ENCODE measurements at places on chromosomes 4 and X.
A peak's percentile ranks its signal among the peaks of the same experiment; 100 is the strongest.

DNA sequence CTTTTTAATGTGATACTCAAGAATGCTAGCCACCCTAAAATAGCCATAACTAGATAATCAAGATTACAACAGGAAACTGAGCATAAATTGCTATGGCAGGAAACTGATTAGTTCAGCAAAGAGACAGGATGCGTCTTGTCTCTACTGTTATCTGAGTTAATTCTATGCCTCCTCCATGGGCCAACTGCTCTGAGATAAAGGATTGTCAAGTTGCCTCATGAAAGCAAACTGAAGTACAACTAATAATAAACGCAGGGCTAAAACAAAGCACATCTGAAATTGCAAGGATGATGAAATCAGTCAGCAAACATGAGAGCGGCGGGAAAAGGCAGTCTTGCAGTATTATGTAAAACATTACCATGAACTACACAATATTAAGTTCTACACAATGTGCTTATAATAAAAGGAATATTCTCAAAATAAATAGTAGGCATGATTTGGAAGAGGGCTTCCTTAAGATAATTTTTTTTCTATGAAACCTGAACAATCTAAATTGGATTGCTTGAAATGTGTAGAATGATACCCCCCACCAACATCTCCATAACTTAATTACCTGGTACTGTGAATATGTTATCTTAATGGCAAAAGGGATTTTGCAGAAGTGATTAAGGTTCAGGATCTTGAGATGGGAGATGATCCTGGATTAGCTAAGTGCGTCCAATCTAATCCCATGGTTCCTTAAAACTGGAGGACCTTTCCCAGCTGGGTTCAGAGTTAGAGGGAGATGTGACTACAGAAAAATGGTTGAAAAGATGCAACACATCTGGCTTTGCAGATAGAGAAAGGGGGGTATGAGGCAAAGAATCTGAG, 65.9 kb downstream of the ANTXR2 start:
- DNase-seq: no peak

- DNase-seq: no peak
Observed at GRCh38 chrX:133007458-133007857, 49.0 kb upstream of the HS6ST2 start.

- DNase-seq: no peak
Observed at GRCh38 chrX:110021258-110022022, 18.5 kb downstream of the TMEM164 start.

GRCh38 chr4:61202638-61203435, 2.7 kb downstream of the ADGRL3 start:
- no peak for DNase-seq

- DNase-seq: no peak
Observed at GRCh38 chr4:149708513-149709130, 107.0 kb downstream of the IQCM start.

- DNase-seq: no peak
Observed at GRCh38 chr4:185657183-185657582, 121.9 kb upstream of the PDLIM3 start.

- DNase-seq: no peak
Observed at GRCh38 chrX:136193771-136194170, 46.4 kb downstream of the FHL1 start.

DNA sequence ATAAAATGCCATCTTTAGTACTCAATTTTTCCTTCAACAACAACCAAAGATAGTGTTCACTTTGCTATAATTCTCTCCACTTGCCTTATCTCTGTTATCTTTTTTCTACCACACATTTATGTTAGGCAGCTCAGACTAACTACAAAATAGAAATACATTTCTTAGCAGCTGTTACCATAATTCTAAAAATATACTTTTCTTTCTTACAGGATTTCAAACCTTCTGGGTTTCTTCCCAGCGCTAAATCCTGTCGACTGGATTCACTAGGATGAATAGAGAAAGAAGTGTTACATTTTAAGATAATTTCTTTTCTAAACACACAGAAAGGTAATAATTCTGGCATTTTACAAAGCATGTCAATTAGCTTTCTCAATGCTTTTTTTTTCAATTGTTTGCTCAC, 105.5 kb upstream of the GK2 start:
- no peak for DNase-seq

DNA sequence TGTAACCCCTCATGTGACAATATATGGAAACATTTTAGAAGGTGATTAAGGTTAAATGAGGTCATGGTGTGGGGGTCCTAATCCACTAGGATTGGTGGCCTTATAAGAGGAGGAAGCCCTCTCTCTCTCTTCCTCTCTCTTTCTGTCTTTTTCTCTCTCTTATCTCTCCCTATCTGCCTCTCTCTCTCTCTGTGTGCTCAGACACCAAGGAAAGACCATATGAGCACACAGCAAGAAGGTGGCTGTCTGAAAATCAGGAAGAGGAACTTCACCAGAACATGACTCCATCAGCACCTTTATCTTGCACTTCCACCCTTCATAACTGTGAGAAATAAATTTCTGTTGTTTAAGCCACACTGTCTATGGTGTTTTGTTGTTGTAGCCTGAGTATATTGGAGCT, 1472.2 kb downstream of the PCDH7 start:
- DNase-seq: no peak

GRCh38 chrX:20053537-20053936, 62.7 kb upstream of the BCLAF3 start:
- no peak for DNase-seq

GRCh38 chr4:112058433-112058832, 86.8 kb upstream of the FAM241A start:
- DNase-seq: no peak

- no peak for DNase-seq
Observed at GRCh38 chr4:35461931-35462659, 782.2 kb downstream of the ARAP2 start.

DNA sequence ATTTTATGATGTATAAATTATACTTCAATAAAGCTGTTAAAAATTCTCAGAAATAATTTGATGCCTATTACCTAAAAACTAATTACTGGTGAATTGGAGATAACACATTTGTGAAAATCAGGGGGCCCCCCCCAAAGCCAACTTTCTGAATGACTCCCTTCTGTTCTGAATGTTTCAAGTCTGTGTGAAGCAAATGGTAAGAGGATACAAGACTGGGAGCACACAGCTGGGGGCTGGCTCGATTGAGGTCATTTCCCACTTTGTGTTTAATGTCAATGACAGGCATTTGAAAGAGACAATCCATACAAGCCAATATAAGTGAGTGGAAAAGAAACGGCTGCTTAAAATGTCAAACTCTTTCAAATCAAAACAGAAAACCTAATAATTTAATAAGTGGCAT, 155.8 kb downstream of the SH2D1A start:
- DNase-seq: no peak

GRCh38 chr4:99817309-99817890, 773 bp downstream of the DAPP1 start:
- DNase-seq: no peak

- DNase-seq: no peak
Observed at GRCh38 chrX:136273986-136274385, 22.8 kb upstream of the MAP7D3 start.

GRCh38 chrX:96591421-96591820, 93.2 kb upstream of the DIAPH2 start:
- no peak for DNase-seq

DNA sequence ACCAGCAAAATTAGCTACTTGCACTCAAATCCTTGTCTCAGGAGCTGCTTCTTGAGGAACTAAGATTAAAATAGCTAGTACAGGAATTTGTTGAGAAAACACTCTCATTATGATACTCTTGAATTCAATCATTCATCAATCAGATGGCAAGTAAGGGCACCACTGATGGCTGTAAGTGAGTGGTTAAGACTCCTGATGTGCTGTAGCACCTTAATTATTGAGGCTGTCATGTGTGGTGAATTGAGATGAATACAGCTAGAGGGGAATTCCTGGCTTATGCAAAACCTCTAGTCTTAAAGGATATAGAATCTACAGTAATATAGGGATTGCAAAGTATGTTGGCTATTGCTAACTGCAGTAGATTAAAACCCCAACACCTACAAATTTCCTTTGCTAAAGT, 509.1 kb downstream of the IQCM start:
- no peak for DNase-seq

DNA sequence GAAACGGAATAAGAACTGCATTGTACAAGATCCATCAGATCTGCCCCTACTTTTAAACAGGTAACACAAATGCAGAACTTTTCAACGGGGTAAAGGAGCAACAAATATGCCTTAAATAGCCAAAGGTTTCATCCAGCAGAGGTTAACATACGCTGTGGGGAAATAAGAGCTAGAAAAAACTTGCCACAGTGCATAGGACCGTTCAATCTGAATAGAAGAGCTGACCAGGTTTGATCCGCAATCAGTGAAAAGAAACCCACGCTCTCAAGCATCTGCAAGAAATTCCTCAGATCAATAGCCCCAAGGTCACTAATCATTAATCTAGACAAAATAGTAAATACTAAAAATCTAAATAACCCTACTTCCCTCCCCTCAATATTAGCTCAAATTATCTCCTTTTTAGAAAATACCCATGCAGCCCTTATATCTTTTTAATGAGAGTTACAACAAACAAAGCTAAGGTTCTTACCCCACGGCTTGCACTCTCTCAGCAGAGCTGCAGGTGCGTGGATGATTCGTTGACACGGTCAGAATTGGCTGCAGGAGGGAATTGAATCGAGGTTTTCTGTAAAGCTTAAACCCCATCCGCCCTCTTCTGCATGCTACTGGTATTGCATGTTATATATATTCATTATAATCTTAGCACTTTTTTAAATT, at the start of gene TLR10:
Gene TLR10, minus strand, starts transcription at position 539 of the 657 bp plus-strand sequence. CDS start 7,400 bp downstream, outside the sequence.
- DNase-seq: peak; percentile 2

GRCh38 chr4:102139932-102140331, 205.3 kb downstream of the SLC39A8 start:
- no peak for DNase-seq

DNA sequence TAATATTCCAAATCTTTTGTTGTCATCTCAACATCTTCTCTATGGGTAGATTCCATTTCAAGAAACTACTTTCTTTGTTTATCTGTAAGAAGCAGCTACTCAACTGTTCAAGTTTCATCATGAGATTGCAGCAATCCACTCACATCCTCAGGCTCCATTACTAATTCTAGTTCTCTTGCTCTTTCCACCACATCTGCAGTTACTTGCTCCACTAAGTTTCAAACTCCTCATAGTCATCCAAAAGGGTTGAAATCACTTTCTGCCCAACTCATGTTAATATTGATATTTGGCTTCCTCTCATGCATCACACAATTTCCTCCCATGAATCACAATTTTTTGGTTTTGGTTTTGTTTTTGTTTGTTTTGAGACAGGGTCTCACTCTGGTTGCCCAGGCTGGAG, 35.7 kb downstream of the ADH5 start:
- DNase-seq: no peak

DNA sequence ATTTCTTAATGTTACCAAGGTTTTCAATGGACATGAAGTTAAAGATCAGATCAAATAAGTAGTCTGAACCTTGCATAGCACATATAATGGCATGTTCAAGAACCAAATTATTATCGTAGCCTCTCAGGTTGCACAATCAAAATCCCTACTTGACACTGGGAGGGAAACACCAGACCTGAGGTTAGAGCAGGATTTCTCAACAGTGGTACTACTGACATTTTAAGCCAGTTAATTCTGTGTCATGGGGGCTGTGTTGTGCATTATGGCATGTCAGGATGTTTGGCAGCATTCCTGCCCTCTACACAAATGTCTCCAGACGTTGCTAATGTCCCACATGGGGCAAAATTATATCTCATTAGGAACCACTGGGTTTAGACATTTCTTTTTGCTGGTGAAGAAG, 20.8 kb downstream of the RLIM start:
- DNase-seq: no peak

DNA sequence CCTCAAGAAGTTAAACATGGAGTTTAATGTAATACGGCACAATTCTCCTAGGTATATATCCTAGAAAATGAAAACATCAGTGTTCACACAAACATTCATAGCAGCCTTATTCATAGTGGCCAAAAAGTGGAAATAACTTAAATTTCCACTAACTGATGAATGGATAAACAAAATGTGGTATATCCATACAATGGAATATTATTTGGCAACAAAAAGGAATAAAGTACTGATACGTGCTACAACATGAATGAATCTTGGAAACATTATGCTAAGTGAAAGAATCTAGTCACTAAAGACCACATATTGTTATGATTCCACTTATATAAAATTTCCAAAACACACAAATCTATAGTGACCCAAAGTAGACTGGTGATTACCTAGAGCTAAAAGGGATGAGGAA, 14.6 kb downstream of the SDAD1 start:
- no peak for DNase-seq

DNA sequence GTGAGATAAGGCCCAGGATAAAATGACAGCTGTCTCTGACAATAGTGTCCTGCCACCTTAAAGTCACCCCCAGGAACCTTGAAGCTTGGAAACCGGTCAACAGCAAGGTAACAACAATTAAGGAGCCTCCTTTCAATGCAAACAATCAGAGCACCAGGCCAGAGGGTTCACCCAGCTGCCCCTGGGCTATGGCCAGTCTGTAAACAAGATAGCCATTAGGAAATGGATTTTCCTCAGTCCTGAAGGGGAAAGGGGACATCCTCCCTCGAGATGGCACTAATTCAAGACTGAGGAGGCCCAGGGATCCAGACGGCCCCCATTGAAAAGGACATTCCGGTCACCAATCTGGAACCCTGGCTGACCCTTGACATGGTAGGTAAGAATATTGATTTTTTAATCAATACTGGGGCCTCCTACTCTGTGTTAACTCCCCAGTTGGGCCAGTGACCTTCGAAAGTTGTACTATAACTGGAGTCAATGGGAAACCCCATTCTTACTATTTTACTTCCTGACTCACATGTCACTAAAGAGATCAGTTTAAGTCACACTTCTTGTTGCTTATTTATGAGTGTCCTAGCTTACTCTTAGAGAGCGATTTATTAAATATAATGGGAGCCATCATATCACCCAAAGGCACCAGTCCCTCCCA, 61.7 kb upstream of the CT45A1 start:
- DNase-seq: no peak

GRCh38 chr4:54440394-54441136, 211.5 kb downstream of the PDGFRA start:
- no peak for DNase-seq

DNA sequence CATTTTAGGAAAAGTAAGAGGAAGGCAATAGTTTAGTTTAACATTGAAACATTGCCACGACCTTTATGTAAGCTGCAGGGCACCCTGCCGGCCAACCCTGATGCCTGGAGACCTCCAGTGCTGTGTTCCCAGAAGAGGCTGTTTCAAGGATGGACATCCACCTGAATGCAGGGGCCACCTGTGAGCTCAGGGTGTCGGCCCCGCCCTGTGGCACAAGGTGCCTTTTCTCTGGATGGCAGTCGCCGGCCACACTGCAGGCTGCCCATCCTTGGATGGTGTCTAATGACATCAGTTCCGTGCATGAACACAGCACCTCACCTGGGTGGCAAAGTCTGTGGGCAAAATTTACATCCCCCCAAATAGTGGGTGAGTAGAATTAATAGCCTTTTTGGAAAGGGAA, 180.0 kb downstream of the AFAP1 start:
- DNase-seq: no peak

All from activated CD4-positive, alpha-beta T cell treated with anti-CD3 and anti-CD28 coated beads, Interleukin-2, amount 50 U/mL, for 4 hours (primary cell).